Cardiac fibroblast (primary cell): ENCODE measurements at places on chromosomes 6 and 20.

DNA sequence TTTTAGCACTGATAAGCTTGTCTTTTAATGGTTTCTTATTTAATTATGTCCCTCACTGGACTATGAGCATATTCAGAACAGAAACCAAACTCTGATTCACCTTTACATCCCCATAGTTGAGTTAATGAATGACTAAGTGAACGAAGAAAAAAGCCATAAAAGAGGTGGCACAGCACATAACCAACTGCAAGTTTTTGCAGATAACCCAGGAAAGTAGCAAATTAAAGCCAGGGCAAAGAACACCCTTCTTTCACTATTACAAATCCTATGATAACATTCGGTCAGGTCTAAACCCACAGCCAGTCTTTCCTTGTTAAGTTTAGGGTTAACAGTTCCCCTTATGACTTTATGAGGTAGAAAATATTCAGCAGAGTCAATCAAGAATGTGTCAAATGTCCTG is 102.7 kb downstream of the RIN2 start:
- no peak for DNase-seq

GRCh38 chr20:1214838-1215261 is 11.0 kb upstream of the RAD21L1 start:
- no peak for DNase-seq

- no peak for DNase-seq
Measured at GRCh38 chr20:52783769-52784168, 188.4 kb upstream of the TSHZ2 start.

DNA sequence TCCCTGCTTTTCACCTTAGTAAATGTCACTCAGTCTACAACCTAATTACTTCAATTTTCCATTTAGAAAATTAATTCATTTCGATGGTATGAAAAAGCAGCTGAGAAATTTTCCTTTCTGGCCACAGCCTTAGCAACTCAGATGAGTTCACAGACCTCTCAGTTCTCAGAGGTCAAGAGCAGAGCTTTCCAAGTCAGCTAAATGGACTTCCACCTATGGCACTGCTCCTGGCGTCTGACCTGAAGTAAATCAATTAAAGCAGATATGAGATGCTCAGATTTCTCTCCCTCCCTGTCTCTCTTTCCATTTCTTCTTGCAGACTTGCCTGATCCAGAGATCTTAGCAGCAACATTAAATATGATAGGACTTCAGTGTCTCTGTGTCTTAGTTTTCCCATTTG is 412.6 kb downstream of the QKI start:
- DNase-seq, result no peak

DNA sequence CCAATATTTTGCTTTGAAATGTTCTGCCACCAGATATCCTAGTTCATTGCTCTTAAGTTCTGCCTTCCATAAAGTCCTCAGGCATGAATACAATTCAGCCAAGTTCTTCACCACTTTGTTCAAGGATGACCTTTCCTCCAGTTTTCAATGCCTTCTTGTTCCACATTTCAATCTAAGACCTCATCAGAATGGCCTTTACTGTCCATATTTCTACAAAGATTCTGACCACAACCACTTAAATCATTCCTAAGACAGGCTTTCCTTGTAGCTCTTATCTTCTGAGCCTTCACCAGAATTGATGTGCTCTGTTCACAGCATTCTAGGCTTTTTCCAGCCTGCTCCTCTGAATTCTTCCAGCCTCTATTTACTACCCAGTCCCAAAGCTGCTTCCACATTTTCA is 319.0 kb downstream of the HACE1 start:
- DNase-seq, result peak; percentile 76

DNA sequence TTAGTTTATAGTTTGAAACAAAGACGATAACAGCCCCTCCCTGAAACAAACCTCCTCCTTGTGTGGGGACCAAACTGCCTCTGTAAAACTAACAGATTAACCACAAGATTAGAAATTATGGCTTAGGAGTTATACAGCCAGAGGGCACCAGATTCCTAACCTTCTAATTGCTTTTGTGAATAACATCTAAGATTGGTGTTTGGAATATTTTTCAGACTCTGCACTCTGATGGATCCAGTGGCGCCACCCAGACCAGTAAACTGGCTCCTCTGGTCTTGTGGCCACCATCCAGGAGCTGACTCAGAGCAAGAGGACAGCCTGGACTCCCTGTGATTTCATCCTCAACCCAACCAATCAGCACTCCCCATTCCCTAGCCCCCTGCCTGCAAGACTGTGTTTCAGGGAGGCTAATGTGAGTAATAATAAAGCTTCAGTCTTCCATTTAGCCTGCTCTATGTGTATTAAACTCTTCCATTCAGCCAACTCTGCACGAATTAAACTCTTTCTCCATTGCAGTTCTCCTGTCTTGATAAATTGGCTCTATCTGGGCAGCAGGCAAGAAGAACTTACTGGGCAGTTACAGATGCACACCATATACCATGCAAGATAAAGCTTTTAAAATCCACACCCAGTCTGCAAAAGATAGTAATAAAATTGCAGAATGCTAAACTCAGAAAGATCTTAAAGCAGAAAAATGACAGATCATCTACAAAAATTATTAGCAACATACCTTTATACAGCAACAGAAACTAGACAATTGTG is 58.5 kb upstream of the SLC22A16 start:
- peak; percentile 90 for DNase-seq

- no peak for DNase-seq
Measured at GRCh38 chr6:17416806-17417205, 23.4 kb downstream of the CAP2 start.

DNA sequence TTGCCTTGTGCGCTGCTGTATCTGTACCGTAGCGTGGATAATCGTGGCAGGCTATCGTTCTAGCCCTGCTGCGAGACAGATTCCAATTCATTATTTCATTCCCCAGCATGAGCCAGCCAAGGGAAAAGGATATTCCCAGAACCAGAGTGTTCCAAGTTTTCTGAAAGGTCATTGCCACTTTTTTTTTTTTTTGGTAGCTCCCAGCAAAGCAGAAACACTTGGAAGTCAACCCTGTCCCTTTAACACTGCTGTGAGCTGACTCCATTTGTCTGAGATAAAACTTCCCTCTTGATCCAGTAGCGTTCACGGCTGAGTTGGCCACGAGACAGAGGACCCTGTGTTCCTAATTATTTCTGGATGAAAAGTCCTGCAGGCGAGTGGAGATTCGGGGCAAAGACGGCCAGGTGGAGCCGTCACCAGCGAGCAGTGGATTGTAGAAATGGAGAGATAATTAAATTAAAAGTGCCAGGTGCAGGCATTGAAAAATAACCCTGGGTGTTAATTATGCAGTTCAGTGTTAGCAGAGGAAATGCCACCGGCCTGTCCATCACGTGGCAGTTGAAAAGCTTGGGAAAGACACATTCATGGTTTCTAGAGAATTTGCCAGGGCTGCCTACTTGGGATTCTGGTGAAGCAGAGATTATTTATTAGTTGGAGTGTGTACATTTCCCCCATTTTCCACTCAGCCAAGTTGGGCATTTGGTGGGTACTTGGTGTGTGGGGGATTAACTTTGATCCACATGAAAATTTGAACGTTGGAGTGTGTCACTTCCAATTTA is 164.2 kb downstream of the SLC24A3 start:
- no peak for DNase-seq

- no peak for DNase-seq
Measured at GRCh38 chr6:25046942-25047341, 111.2 kb upstream of the RIPOR2 start.

DNA sequence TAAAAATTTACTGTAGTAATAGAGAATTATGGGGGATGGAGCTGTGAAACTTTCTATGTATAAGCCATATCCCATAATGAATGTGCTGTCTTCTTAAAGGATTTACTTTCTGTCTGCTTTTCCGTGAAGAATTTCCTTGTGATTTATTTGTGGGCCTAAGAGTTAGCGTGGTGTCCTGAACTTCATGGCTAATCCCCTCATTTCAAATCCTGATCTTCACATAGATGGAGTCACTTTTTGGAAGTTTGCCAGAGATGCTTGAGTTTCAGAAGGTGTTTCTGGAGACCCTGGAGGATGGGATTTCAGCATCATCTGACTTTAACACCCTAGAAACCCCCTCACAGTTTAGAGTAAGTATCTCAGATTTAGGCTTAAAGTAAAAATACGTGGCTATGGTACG is 19.4 kb upstream of the CLDN20 start:
- DNase-seq, result no peak

- DNase-seq, result no peak
Measured at GRCh38 chr6:119145111-119145510, 66.6 kb upstream of the FAM184A start.

DNA sequence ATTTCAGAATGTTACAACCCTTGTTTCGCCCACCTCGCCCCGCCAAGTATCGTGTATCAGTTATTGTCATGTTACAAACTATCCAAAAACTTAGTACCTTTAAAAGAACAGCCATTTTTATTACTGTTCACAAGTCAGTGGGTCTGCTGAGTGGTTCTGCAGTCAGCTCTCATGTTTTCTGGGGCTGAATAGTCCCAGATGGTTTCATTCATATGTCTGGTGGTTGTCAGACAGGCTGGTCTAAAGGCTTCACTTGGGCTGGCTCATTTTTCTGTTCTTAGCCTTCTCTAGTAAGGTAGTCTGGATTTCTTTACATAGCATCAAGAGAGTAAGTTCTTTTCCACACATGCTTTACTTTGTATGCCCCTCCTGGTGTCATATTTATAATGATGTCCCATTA is 8.6 kb downstream of the ZNF292 start:
- no peak for DNase-seq

DNA sequence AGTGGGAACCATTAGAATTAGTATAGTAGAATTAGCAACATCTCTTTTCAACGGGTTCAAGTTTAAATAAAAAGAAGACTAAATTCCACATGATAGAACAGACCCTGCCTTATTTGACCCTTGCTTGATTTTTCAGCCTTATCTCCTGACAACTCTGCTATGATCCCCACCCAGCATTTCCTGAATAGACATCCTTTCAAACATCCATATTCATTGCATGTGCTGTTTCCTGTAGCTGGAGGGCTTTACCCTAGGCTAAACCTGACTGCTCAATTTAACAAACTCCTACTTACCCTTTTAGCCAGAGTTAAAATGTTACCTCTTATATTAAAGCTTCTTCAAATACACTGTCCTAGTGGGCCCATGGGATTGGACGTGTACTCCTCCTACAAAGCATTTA is 594.8 kb upstream of the ARID1B start:
- DNase-seq, result no peak

GRCh38 chr20:41095110-41095969 is 42.0 kb upstream of the PLCG1 start:
- DNase-seq, result peak; percentile 77

GRCh38 chr20:9912858-9913434 is 74.1 kb upstream of the PAK5 start:
- peak; percentile 56 for DNase-seq

- no peak for DNase-seq
Measured at GRCh38 chr6:167731731-167732422, 94.8 kb upstream of the AFDN start.

GRCh38 chr6:143807103-143807772 is 35.9 kb upstream of the LTV1 start:
- no peak for DNase-seq

DNA sequence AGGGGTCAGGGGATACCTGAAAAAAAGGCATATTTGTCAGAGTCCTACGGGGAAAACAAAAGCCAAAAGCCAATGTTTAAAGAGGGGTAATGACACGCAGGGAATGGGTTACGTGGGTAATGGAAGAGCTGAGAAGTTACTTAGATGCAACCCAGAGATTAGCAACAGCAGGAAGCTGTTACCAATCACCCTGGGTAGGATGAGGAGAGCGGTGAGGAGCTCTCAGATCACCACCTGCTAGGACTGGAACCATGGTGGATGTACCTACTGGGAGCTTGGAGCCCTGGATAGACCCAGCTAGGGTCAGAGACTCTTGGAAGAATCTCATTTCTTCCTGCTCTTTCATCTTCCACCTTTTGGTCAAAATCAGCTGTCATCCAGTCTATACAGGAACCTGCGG is 51.2 kb upstream of the RNF24 start:
- no peak for DNase-seq

GRCh38 chr20:24814556-24815195 is 134.4 kb upstream of the CST7 start:
- DNase-seq, result no peak

- peak; percentile 23 for DNase-seq
Measured at GRCh38 chr20:23059846-23060245, 10.4 kb upstream of the THBD start.

DNA sequence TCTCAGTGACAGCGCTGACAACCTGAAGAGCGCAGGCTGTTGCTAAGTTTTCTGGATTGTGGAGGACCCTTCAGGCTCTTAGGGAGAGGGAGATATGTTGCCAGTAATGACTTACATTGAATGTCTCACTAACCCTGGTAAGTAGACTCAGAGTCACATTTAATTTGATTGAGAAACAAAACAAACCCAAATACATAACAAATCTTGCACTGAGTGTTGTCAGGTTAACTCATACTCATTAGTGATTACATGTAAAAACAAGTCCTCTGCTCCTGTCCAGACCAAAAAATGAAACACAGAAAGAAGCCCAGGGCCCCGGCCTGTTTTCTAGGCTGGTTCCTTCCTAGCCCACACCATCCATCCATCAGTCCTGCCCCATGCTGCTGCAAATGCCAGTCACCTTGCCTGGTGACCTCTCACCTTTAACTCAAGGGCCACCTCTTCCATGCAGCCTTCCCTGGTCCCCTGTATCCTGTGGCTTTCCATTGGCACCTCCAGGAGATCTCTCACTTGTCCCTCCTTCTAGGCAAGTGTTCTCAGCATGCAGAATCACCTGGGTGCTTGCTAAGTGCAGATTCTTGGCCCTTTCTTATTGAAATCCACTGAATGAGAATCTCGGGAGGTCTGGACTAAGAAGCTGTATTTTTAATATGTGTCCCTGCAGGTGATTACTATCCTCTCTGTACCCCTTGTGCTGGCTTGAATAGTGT is 34.7 kb upstream of the ERVFRD-1 start:
- DNase-seq, result no peak

DNA sequence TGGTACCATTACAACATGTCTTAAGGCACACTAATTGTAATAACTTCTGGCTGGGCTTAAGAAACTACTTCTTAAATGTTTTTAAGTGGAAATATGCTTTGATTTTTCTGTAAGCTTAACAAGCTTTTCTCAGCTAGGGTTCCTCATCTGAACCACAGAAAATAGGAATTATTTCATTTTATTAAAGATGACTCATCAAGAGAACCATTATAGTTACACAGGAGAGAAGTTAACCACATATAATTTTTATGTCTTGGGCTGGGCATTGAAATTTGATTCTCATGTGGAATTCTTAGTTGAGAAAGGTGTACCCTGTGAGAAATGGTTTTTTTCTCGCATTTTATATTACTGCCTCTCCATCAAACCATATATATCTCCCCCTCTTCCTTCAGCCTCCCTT is 75.1 kb downstream of the QKI start:
- DNase-seq, result no peak

GRCh38 chr6:168725802-168726201 is 284.8 kb downstream of the SMOC2 start:
- DNase-seq, result no peak
